ENCODE measurements at places on chromosomes 1 and 21.

DNA sequence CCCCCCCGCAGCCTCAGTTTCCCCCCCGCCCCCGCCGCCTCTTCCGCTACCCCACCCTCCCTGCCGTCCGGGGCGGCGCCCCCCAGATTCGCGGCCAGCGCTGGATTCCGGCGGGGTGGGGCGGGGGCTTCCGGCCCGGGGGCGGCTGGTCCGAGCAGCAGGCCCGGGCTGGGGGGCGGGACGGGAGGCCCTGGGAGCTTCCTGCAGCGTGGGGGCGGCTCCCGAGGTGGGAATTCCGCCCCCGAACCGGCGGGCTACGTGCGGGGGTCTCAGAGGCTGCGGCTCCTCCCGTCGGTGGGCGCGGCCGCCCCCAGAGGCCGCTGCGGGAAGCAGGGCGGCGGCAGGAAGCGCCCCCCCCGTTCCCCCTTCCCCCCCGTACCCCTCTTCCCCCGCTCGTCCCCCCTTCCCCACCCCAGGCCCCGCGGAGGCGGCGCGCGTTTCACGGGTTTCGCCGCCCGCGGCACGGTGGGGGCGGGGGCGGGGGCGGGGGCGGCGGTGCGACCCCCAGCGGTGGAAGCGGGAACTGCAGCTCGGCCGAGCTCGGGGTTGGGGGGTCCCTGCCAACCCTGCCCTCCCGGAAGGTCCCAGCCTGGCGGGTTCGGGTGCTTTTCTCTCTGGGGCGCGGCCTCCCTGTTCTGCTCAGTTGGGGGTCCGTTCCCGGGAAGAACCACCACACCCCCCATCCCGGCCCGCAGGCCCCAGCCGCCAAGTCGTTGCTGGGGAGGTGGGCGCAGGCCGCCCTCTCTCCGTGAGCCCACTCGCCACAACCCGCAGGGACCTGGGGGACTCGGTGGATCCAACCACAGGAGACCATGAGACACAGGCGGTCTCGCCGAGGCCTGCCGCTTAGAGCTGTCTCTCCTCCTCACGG is 76.3 kb downstream of the MORN1 start:
- DNase-seq: peak; percentile 68

GRCh38 chr1:234310460-234310817 is 62.8 kb upstream of the COA6 start:
- no peak for DNase-seq

DNA sequence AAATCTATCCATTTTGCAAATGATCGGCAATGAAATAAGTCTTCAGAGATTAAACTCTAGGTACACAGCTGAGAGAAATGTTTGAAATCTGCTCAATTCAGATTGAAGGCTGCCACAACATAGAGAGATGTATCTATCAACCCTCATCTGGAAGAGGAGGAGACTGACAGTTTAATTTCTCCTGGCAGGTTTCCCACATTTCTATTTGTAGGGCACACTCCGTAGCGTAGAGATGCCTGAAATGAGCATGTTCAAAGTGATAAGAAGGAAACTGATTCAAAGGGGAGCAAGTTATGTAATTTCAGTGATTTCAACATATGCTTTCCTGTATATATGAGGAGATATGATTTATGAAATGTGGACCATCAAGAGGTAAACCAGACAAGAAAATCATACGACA is 44.1 kb downstream of the NIBAN1 start:
- no peak for DNase-seq

- no peak for DNase-seq
Observed at GRCh38 chr1:107451715-107452114, 310.9 kb downstream of the NTNG1 start.

DNA sequence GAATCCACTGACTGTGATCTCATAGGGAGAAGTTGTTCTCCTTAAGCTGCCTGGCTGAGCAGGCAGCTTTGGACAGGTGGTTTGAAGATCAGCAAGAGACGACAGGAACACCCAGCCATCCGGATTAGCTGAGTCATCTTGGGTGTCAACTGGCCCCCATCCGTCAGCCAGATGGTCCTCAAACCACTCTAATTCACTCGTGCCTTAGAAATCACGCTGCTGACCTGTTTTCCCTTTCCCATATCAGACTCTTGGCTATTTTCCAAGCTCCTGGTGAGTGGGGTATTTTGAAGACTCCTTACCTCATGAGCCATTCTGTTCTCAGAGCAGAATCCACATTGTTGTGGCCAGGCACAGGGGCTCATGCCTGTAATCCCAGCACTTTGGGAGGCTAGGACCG is 149.1 kb upstream of the L1TD1 start:
- no peak for DNase-seq

DNA sequence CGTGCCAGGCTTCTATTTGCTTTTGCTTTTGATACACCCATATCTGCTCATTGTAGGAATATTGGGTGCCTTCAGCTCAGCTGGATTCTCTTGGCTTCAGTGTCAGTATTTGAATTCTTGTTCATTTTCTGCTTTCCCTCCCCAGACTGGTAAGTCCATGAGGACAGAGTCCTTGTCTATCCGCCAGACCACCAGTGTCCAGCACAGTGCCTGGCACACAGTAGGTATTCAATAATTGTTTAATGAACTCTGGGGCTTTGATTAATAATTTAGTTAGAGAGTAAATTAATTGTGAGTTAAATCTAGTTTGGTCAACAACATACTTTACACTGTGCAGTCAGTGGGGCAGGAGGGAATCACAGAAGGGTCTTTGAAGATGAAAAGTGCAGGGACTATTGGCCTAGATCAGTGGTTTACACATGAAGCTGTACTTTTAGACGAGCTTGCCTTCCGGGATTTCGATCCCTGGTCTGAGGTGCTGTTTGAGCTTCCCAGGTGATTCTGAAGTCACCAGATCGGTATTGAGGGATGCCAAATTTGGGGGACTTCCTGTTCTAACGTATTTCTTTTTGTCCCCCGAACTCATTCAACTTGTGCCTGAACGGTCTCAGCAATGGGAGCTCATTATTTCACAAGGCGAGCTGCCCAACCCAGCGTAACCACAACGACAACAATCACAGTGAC is 119.1 kb upstream of the JUN start:
- DNase-seq: no peak

DNA sequence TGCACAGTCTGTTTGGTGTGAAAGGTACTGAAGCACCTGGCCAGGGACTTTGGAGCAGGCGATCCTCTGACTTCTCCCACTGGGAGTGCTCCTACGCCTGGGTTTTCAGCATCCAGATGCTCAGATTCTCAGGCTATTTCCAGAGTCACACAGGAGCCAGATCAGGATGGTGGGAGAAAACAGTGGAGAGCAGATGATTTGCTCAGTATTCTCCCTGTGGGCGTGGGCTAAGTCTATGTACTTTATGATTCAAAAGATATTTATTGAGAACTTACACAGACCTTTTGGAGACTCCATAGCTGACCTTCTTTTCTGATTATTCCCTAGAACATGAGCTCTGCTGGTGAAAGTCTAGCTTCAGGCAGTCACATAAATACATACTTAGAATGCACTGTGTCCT is 134.6 kb downstream of the TENT5C start:
- DNase-seq: no peak

Measured in CD4-positive, alpha-beta T cell (primary cell).